ENCODE measurements at places on chromosomes 5 and 9.

- DNase-seq: no peak
These were observed 93.1 kb downstream of the JAKMIP2 start for GRCh38 chr5:147689426-147689825.

DNA sequence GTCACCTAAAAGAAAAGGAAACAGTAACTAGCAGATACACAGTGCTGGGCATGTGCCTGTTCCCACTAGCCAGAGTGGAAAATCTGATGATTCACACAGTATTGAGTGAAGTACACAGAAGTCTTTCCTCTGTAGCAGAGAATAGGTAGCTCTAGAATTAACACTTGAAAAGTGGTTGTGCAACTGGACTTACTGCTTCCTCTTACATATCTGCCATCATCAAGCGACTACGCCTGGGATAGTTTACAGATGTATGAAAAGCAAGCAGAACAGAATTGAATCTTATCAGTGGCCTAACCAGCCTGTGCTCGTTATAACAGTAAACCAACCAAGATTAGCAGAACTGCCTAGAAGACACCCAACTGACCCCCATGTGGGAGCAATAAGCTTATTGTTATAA, 130.6 kb downstream of the DTWD2 start:
- DNase-seq: no peak

- DNase-seq: no peak
These were observed 195.9 kb downstream of the RFK start for GRCh38 chr9:76198336-76198735.

DNA sequence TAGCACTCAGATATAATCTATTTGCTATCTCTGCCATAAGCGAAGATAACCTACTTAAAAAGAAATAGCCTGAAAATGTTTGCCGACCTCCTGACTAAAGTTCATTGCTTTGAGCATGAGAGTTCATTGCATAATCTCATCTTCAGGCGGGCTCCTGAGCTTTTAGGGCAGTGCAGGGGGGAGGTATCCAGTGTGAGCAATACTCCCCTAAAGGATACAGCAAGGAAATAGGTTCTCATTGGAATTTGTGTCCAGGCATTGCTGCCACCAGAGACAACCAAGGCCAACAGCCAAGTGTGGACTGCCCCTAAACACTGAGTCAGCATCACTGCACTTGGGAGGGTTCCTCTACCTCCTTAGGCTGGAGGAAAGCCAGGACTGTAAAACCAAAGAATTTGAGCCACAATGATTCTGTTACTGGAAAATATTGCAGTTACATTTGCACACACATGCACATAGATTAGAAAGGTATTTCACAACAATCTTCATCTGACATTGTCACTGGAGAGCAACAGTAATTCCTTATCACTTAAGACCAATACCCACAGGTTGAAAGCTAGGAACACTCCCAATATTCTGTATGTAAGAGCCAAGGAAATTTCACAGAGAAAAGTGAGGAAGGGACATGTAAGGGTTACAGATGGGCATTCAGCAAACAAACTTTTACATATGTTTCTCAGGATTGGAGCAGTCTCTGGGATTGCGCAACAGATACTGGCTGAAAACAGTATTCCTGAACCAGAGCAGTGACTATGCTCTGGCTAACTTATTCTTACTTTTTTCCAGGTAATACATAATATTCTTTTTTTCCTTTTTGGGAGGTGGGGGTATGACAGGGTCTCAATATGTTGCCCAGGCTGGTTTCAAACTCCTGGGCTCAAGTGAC, 98.6 kb upstream of the TLE1 start:
- no peak for DNase-seq

DNA sequence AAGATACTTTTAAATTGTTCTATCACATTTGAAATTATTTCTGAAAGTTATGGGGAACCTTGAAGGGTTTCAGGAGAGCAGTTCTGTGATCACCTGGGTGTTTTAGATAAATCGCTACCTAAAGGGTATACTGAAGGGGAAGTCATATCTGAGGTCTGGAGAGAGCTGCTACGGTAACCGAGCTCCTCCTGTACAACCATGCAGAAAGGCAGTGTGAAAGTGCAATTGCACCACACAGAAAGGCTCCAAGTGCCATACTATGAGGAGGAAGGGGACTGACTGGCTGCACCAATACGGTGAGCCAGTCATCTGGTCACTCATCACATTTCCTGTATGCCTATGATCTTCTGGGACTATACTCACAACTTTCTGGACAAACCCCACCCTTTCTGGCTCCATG, 241.4 kb upstream of the SLC24A2 start:
- no peak for DNase-seq

DNA sequence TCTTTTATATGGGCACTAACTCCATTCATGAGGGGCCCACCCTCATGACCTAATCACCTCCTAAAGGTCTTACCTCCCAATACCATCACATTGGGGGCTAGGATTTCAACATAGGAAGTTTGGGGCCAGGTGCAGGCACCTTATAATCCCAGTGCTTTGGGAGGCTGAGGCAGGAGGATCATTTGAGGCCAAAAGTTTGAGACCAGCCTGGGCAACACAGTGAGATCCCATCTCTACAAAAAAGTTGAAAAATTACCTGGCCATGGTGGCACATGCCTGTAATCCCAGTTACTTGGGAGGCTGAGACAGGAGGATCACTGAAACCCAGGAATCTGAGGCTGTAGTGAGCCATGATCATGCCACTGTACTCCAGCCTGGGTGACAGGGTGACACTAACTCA, 76.7 kb downstream of the MYO10 start:
- no peak for DNase-seq

DNA sequence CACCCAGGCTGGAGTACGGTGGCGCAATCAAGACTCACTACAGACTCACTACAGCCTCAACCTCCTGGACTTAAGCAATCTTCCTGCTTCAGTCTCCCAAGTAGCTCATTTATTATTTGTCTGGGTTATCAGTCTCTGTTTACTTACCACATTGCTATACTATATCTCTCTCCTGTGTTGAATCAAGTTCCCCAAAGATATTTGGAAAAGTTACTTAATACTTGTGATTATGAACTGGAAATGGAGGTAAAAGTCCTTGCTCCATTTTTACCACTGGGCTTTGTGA, 55.6 kb downstream of the ANGPTL2 start:
- no peak for DNase-seq

GRCh38 chr5:116520771-116521170, 53.9 kb downstream of the SEMA6A start:
- DNase-seq: no peak

DNA sequence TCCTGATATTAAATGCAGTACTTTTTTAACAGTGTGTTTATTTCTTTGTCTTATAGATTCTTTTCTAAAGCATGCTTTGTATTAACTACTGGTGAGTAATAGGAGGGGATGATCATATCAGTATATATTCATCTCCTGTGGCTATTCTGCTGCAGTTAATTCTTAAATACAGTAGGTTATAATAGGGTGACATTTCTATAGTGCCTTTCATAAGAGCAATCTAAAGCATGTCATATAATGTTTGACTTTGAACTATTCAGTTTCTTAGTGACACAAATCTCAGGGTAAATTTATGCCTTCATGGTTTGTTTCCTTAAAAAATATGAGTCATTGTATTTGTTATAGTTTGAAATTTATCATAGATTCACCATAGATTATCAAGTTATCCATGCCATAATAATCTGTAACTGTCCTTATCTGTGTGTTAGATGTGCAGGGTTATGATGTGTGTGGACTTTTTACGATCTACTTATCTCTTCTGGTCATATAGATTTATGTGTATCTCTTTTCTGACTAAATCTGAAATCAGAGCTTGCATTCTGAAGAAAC, 1019.5 kb downstream of the NR2F1-AS1 start:
- no peak for DNase-seq

DNA sequence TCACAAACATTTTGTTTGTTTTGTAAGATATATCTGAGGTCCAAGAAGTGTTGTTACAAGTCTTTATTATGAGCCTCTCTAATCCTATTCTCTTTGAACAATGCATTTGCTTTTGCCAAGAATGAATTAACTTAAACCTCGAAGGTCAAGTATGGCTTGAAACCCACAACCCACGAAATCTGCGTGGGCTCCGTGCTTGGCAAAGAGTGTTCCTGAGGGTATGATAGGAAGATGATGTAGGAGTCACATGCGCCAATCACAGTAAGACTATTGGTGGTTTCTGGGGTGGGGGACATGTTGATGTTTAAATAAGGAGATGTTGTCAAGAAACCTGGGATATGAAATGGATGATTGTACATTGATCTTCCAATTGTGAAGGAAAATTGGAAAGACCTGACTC, 330.8 kb upstream of the RFX3 start:
- no peak for DNase-seq

DNA sequence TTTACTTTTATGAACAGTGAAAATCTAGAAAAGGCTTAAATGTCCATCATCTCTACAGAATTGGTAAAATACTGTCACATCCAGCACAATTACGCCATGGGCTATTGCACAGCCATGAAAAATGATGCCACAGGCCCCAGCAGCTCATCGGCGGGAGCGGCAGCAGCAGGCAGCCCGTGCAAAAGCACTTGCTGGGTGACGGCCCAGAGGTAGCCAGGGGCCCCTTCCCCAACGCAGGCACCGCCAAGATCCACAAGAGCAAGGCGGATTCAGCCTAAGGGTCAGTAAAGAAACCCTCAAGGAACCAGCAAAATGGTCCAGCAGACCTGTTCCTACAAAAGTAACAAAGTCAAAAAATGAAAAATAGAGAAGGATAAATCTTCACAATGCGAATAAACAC, 272.7 kb downstream of the AGTPBP1 start:
- no peak for DNase-seq

- peak; percentile 39 for DNase-seq
These were observed 57.4 kb upstream of the PLPP6 start for GRCh38 chr9:4604678-4605095.

DNA sequence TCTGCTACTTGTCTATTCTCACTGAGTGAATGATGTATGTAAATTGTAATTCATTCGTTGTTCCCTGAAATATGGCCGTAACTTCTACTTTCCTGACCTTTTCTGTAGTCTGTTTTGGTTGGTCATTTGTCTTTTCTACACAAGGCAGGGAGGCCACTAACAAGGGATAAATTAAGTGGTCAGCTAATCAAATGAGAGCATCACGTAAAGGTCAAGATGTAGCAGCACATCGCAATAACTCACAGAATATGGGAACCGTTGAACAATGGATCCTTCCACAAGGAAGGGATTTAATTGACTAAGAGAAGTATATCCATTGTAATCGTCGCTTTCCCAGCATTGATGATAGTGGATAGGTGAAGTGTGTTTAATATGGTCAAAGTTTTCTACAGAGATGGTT, 171.1 kb downstream of the DMRT2 start:
- no peak for DNase-seq

DNA sequence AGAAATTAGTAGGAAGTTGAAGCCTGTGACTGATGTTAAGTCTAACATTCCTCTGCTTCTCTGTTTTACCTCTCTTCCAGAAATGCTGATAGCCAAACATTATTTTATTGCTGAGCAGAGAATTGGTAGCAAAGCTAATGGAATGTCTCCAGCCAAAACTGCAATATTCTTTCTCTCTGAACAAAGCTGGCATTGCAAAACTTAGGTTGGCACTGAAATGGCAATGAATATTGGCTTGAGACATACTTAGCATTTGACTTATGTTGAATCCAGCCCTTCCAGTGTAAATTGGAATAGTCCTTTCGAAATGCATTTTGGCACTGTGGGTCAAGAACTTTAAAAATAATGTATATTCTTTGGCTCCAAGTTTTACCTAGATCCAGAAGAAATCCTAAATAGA, 21.1 kb downstream of the FAF2 start:
- no peak for DNase-seq

- DNase-seq: no peak
These were observed 186.7 kb downstream of the MSX2 start for GRCh38 chr5:174911118-174911517.

GRCh38 chr9:118992813-118993794, 376.1 kb downstream of the BRINP1 start:
- DNase-seq: no peak

GRCh38 chr5:172447646-172448365, 6.5 kb downstream of the SH3PXD2B start:
- no peak for DNase-seq

- DNase-seq: peak; percentile 31
These were observed 112.6 kb upstream of the ZNF608 start for GRCh38 chr5:124859027-124859426.

Data from substantia nigra (tissue), 51 donors.